ENCODE measurements at places on chromosomes 5 and 9.

DNA sequence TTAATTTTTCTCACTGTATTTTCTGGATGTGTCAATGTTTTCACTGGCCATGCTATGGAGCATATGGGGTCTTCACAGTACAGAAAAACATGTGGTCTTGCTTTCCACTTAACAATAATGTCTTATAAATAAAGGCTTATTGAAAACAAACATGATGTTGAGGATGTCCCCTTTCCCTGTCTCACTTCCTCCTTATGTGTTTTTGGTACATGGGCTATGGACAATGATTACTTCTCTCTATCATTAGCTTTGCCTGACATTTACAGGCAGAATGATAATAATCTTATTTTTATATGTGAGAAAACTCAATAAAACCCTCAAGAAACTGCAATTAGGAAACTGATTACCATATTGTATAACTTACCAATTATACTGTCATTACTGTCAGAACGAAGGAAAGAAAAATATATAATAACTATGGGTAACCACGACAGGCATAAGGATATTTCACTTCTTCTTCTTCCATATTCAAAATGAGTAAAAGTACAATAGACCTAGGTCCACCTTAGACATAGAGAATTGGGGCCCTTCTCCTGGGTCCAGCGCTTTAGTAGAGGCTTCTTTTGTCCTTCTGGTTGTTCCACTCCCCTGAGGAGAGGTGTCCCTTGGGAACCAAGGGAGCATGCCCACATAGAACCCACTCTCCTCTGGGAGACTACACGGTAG, 375.0 kb downstream of the MAN2A1 start:
- no peak for DNase-seq

GRCh38 chr9:134024828-134025605, at the start of gene BRD3OS:
BRD3OS (plus strand) TSS chr9:134025481; CDS start chr9:134026748, 1,267 bp downstream.
- DNase-seq = peak; percentile 97

- DNase-seq = no peak
Observed at GRCh38 chr5:72630081-72630480, 122.9 kb upstream of the ZNF366 start.

DNA sequence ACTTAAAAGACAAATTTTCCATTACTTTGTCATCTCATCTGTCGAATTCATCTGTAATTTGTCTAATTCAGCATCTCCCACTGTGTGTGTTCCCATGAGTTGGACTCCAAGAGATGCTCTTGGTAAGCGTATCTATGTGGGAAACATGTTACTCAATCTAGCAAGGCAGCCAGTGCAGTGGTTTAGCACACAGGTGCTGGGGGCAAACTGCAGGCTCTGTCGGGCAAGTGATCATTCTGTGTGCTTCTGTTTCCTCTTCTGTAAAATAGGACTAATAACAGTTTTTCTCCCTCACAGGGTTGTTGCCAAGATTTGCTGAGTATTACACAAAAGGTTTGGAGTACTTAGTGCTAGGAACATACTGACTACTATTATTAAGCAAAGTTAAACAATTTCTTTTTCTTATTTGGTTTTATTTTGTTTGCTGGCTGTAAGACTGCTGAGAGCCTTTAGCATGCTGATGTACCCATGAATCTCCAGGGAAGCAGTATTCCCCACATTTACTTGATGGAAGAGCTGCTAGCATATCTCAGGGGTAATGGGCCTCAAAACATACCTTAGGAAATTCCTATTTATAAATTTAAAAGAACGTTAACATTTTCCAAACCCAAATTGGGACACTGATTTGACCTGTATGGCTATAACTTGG, 709 bp upstream of the GAPT start:
- DNase-seq = no peak

- DNase-seq = no peak
Observed at GRCh38 chr5:77326986-77327734, 116.7 kb downstream of the PDE8B start.

- peak; percentile 48 for DNase-seq
Observed at GRCh38 chr9:87516222-87516925, 18.7 kb downstream of the DAPK1 start.

DNA sequence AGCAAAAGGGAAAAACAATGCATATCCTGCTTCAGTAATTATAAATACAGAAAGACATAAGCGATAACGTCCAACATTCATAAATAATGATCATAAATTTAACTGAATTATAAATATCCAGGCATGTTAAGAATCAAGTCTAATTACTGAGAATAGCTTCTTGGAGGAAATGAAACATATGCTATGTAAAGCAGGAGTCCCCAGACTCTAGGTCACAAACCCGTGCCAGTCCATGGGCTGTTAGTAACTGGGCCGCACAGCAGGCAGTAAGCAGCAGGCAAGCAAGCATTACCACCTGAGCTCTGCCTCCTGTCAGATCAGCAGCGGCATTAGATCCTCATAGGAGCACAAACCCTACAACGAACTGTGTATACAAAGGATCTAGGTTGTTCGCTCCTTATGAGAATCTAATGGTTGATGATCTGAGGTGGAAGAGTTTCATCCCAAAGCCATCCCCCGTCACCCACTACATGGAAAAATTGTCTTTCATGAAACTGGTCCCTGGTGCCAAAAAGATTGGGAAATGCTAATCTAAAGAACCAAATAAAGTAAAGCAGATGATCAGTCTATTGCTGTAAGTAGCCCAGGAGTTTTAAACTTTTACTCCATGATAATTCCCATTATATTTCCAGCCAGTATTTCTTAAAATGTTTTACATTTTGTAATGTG, 50.4 kb downstream of the CERT1 start:
- no peak for DNase-seq

- DNase-seq = no peak
Observed at GRCh38 chr9:83992901-83993300, 12.3 kb downstream of the RMI1 start.

DNA sequence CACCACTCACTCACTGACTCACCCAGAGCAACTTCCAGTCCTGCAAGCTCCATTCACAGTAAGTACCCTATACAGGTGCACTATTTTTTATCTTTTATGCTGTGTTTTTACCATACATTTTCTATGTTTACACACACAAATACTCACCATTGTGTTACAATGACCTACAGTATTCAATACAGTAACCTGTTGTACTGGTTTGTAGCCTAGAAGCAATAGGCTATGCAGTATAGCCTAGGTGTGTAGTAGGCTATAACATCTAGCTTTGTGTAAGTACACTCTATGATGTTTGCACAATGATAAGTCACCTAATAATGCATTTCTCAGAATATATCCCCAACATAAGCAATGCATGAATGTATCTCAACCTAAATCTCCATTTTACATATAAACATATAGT, 541.1 kb downstream of the NR2F1-AS1 start:
- no peak for DNase-seq

DNA sequence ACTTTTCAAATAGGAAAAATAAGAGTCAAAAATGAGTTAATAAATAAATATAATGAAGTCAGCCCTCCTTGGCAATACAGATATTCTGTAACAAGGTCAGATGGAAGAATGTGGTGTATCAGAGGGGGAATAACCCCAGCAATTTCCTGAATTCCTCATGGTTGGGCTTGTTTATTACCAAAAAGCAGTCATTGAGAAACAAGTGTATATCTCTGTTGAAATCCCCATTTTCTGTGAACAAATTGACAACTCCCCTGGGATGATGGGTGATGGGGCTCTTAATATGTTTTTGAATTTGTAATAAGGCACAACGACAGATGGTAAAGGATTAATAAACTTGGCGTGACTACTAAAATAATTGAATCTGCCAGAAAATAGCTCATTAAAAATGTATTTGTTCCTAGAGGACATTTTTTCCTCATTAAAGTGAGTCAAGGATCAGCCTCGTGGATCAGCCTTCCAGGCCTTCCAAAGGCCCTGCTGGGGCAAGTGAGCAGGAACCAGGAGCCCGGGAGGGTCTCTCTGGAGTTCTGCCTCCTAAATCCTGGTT, 34.2 kb downstream of the THBS4 start:
- no peak for DNase-seq

GRCh38 chr5:9608093-9608492, 22.1 kb downstream of the TAS2R1 start:
- DNase-seq = no peak

DNA sequence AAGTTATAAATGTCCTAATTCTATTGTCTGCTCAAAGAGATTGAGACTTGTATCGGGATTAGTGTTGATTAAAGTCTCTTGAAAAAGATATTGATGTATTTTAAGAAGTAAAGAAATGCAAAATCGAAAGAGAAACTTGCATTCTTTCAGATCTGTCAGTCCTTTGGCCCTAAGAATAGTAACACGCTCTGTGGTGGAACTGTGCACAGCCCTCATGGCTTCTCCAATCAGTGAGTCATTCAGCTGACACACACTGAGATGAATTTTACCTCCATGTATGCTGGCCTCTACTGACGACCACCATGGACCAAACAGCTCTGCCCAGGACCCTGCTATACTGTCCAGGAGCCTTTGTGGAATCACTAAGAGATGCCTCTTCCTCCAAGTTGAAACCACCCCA, 232.4 kb downstream of the ESM1 start:
- DNase-seq = peak; percentile 34

DNA sequence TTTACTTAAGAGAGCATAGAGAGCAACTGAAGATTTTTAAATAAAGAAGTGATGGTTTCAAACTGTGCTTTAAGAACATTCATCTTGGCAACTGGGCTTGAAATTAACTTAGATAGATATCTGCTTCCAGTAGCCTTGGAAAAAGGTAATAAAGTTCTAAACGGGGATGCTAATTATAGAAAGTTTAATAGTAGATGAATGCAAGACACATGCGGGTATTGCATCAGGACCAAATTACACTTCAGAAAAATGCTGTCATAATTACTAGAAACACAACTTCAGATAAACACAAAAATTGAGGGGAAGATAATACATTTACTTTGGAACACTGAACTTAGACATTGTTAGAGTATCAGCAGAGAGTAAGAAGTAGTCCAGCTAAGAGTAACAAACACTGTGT, 227.7 kb upstream of the SNX2 start:
- DNase-seq = no peak

GRCh38 chr5:136194576-136194975, 1.6 kb upstream of the SMIM32 start:
- no peak for DNase-seq

- no peak for DNase-seq
Observed at GRCh38 chr9:109138421-109138820, 18.7 kb upstream of the TMEM245 start.

GRCh38 chr9:2872250-2872930, 28.5 kb upstream of the PUM3 start:
- no peak for DNase-seq

- no peak for DNase-seq
Observed at GRCh38 chr5:79183617-79184016, 52.3 kb upstream of the JMY start.
